NCI-H748 treated with DMSO at 0.1 percent for 48 hours (cell line): ENCODE measurements at places on chromosomes 16 and 17.

- DNase-seq, result no peak
Measured at GRCh38 chr16:59190731-59191130, 456.6 kb upstream of the GOT2 start.

GRCh38 chr17:42830971-42831370 lies 2.2 kb upstream of the PSME3 start:
- DNase-seq, result no peak

DNA sequence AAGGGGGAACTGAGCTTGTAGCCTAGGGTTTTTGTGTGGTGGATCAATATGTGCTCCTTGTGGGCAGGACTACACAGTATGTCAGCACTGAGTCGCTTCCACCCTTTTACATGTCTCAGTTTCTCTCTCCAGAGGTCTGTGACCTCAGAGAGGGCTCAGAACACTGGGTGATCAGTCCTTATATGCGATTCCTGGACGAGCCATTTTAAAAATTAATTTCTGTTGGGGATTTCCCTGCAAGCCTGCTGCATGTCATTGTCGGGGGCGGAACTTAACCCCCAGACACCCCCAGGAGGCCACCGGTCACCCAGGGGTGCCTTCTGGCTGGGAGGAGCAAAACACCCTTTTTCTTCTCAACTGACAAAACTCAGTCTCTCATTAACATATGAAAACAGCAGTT lies 14.1 kb downstream of the DHRS7B start:
- no peak for DNase-seq

DNA sequence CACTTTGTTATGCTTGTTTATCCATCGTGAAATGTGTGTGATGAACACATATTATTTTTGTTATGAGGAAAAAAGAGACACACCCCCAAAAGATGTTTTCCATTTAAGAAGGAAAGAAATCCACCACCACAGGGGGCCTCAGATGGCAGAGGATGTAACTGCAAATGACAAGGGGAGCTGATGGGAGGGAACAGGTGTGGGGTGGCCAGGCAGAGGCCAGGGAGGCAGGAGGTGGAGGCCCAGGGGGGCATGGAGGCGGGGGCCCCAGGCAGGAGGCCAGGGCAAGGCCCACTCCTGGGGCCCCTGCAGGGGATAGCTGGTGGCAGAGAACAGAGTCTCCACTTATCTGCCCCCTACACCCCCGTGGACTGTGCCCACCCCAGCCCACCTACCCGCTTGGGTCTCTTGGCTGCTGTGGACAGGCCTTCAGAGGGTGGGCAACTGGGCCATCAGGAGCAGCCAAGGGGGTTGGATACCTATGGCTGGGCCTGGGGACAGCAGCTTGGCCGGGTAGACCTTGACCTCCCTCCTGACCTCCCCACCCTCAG lies 28.0 kb downstream of the PPL start:
- DNase-seq, result no peak

- no peak for DNase-seq
Measured at GRCh38 chr17:62119373-62119772, 54.3 kb upstream of the MED13 start.

DNA sequence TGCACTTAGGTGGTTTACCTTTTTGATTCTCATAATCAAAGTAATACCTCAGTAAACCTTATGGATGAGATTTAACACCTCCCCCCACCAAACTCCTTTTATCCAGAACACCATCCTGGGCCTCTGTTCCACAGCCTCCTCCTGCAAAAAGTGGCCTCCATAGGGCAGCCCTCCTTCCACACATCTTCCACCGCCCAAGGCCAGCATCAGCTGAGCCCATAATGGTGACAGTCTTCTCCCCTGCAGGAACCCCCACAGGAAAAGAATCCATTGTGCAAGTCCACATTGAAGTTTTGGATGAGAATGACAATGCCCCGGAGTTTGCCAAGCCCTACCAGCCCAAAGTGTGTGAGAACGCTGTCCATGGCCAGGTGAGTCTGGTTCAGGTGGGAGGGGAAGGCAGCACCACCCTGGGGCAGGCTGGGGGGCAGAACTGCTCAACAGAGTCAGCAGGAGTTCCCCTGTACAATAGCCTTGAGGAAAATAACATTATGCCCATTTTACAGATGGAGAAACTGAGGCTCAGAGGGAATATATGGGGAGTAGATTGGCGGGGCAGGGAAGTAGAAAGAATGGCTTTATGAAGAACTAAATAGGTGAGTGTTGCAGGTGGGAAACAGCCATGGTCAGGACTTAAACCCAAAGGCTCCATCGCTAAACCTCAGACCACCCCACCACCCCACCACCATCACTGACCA lies 29.2 kb upstream of the BEAN1 start:
- no peak for DNase-seq

GRCh38 chr17:68292689-68293040 lies 1.4 kb downstream of the ARSG start:
- peak; percentile 7 for DNase-seq
